SW 1271 (cell line): ENCODE measurements at places on chromosomes 3 and 15.

GRCh38 chr3:18090377-18090776, 334.8 kb downstream of the SATB1 start:
- no peak for DNase-seq

DNA sequence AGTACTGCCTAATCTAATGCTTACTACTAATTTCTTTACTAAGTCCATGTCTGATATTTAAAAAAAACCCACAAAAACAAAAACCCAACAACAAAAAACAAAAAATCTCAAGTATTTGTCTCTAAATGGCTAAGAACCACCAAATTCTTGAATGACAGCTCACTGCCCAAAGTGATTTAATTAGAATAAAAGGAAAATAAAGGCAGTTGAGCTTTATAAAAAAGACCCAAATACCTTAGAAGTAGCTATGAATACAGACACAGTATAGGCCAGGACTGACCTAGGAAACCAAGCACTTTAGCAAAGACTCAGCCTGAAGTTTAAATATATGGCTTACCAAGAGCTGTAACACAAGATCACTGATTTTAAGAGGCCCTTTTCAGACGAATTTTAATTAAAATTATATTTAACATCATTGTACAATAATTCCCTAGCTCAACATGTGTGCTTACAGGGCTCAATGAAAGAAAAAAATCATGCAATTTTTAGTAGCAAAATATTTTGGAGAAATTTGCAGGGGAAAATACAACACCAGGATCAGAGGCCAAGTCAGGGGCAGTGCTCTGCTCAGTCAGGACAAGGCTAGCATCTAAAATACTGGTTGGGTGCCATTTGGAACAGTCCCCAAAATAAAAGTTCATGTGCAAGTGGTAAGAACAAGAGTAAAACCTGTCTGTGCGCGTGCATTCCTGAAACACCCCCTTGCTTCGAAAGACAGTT, 24.8 kb downstream of the UQCC5 start:
- DNase-seq: no peak

DNA sequence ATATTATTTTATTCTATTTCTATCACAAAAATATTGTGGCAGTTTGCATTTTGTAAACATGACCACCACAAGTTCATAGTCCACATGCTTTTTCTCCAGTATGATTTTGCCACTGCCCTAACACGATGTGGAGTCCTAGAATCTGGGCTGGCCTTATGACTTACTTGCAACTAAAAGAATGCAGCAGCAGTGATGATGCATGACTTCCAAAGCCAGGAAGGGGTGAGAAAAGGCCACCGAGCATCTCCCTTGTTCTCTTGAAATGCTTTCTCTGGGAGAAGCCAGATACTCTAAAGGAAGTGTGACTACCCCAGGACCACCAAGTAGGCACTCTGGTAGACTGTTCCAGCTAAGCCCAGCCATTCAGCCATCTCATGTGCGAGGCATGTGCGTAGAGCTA, 191.6 kb upstream of the MRPL3 start:
- DNase-seq: no peak

DNA sequence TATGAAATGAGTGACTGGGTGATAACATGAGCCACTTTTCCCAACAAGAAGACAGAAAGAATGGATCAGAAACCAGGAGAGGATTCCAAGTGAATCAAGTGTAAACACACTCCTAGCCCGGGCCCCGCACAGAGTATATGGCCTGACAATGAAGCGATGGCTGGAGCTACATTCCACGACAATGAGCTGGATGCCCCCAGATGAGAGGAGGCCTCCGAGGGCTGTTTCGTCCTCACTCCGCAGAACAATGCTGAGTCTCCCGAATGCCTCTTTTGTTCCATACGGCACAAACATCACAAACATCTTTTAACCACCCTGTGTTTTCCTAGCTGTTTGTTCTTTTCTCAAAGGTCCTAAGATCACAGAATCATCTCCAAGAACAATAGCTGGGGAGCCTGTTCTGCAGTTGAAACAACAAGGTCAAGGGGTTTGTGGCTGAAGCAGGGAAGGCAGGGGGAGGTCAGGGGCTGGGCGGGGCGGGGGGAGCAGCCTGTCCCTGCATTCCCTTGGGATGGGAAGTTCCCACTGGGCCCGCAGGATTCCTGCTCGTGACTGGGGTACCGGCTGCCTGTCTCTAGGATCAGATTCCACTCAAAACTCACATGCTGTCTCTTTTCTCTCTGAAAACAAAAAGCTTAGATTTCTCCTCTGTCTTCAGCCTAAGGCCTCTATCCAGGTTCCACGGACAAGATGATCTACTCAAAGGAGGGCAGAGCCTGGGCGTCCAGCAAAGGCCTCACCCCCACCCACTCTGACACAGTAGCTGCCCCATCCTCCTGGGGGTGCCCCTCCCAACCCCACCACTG, 151.3 kb downstream of the XXYLT1 start:
- peak; percentile 50 for DNase-seq

DNA sequence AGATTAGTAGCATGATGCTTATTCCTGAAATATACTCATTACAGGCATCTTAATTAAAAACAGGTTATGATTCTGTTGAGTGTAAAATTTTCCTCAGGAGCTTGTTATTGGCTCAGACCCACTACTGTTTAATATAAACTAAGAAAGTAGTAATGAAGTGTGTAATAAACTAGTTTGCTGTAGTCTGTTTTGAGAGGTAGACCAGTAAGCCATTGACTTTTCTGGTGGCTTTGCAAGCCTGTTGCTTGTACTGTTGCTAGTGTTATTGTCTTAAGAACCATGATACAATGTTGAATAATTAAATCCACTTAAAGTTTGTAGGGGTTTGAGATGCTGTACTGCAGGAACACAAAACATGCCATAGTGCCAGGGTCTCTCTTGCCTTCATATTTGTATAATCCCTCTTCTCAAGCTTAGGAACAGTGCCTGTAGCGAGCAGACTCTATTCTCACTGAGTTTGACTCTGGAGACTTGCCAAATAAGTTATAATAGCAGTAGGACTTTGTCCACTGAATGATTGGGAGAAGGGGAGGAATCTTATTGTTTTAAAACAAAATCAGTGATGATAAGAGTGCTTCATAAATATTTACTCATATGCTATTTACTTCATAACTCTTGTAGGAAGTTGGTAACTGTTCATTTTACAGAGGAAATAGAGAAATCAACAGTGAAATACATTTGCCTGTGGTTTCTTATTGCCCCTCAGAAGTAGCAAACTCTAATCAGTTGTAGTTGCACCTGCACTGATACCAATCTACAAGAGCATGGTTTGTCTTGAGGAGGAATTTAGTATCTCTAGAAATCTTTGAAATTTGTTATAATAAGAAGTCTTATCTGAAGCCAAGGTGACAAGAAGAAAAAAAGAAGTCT, 13.4 kb downstream of the TCF12 start:
- no peak for DNase-seq

- DNase-seq: no peak
Measured at GRCh38 chr3:12194669-12195161, 36.0 kb upstream of the TIMP4 start.

DNA sequence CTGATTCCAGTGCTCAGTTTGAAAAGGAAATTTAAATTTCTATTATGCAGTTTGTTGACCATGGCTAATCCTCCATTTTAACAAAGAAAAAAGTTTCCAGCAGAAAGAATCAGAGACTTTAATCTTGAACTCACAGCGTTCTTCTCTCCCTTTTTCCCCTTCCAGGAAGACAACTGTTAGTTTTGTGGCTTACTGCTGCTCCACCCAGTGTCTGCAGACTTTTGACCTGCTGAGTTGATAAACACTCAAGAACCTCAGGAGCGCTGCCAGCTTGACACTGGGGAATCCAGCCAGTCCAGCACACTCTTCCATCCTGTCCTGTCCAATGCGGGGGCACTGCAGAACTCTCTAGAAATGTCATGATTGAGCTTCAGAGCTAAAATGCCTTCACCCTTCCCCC, 134.6 kb downstream of the LRRC28 start:
- DNase-seq: no peak

- no peak for DNase-seq
Measured at GRCh38 chr3:129971351-129972052, 3.0 kb upstream of the TRH start.
